ENCODE measurements at places on chromosomes 12 and 14.

GRCh38 chr12:119624966-119625365 is 31.4 kb downstream of the TMEM233 start:
- H3K27me3 ChIP-seq: peaks cover 9% of the 10 kb centered on the region
- no peaks in the 10 kb centered on the region for H3K4me1 ChIP-seq
- no peak overlapping the region for H3K27ac ChIP-seq
- no peak overlapping the region for H3K4me3 ChIP-seq

GRCh38 chr12:20142956-20143355 is 225.4 kb upstream of the PDE3A start:
- H3K36me3 ChIP-seq: no peaks in the 10 kb centered on the region
- no peak overlapping the region for H3K27ac ChIP-seq
- H3K4me3 ChIP-seq: no peak overlapping the region
- DNase-seq: no peak
- no peaks in the 10 kb centered on the region for H3K4me1 ChIP-seq
- H3K27me3 ChIP-seq: 0 out of 2 replicates have a peak, but pooled peaks cover 3% of the 10 kb centered on the region

DNA sequence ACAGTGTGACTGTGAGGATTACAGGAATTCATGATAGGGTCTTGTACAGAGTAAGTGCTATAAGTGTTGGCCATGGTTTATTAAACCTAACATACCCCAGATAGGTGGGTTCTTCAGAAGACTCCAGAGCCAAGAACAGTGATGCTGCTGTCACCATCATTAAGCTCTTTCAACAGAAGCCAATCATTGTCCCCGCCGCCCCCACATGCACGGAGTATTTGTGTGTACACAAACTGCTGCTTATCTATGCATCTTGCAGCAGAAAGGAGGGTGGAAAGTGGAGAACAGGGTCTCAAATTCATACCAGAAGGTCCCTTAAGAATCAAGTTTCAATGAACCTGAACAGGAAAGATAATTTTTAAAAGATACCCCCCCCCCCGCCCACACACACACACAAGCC is 51.2 kb downstream of the TMCC3 start:
- H3K36me3 ChIP-seq: no peaks in the 10 kb centered on the region
- DNase-seq: no peak
- H3K27ac ChIP-seq: no peak overlapping the region
- H3K4me1 ChIP-seq: no peaks in the 10 kb centered on the region
- no peaks in the 10 kb centered on the region for H3K27me3 ChIP-seq

DNA sequence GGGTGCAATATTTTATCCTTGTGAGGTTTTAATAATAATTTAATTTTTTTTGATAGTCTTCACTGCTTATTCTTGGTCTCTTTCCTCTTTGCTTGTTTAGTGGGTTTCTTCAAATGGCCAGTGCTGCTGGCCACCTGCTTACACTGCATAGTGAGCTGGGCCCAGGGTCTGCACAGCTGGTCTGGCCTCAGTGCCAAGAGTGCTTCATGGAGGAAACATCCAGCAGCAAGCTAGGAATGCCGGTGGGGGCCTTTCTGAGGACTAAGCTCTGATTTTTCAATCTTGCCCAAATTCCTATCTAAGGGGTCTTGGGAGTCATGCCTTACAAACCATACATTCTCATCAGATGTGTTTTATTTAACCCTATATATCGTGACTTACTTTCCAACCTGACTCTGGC is 13.3 kb upstream of the BDKRB2 start:
- H3K27ac ChIP-seq: no peak overlapping the region
- no peaks in the 10 kb centered on the region for H3K36me3 ChIP-seq
- H3K4me3 ChIP-seq: no peak overlapping the region
- H3K27me3 ChIP-seq: peaks cover 5% of the 10 kb centered on the region
- no peaks in the 10 kb centered on the region for H3K4me1 ChIP-seq

GRCh38 chr14:35789651-35790050 is 19.4 kb downstream of the RALGAPA1 start:
- H3K36me3 ChIP-seq: no peaks in the 10 kb centered on the region
- H3K27ac ChIP-seq: no peak overlapping the region
- H3K4me1 ChIP-seq: no peaks in the 10 kb centered on the region
- H3K4me3 ChIP-seq: no peak overlapping the region
- no peak for DNase-seq

- H3K27ac ChIP-seq: no peak overlapping the region
- DNase-seq: no peak
- H3K27me3 ChIP-seq: no peaks in the 10 kb centered on the region
- H3K36me3 ChIP-seq: no peaks in the 10 kb centered on the region
- H3K4me3 ChIP-seq: no peak overlapping the region
These were observed 317.6 kb downstream of the CCDC91 start for GRCh38 chr12:28507867-28508266.

GRCh38 chr14:104424406-104425072 is 155.0 kb upstream of the C14orf180 start:
- no peaks in the 10 kb centered on the region for H3K27me3 ChIP-seq
- no peaks in the 10 kb centered on the region for H3K4me1 ChIP-seq
- DNase-seq: no peak
- no peak overlapping the region for H3K27ac ChIP-seq

DNA sequence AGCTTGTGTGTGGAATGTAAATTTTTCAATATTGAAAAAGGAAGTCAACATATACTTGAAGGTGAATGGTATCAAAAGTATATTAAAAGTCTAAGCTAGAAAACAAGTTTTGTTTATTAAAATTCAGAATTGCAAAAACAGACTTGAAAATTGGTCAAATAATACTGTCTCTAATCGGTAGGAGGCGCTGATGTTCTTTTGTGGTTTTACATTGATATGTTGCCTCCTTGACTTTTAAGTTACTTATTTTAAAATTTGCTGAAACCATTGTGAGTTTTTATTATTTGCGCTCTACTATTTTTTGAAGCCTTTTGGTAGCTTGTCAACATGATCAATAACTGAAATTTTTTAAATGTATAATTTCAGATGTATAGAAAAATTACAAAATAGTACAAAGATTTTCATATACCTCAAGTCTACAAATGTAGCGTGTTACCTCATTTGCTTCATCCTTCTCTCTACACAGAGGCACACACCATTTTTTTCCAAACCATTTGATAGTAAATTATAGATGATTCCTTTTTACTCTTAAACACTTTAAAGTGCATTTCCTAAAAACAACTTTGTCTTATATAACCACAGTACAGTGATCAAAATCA is 6.9 kb downstream of the RTRAF start:
- H3K27me3 ChIP-seq: no peaks in the 10 kb centered on the region
- no peak for DNase-seq
- H3K27ac ChIP-seq: no peak overlapping the region
- H3K4me1 ChIP-seq: no peaks in the 10 kb centered on the region

DNA sequence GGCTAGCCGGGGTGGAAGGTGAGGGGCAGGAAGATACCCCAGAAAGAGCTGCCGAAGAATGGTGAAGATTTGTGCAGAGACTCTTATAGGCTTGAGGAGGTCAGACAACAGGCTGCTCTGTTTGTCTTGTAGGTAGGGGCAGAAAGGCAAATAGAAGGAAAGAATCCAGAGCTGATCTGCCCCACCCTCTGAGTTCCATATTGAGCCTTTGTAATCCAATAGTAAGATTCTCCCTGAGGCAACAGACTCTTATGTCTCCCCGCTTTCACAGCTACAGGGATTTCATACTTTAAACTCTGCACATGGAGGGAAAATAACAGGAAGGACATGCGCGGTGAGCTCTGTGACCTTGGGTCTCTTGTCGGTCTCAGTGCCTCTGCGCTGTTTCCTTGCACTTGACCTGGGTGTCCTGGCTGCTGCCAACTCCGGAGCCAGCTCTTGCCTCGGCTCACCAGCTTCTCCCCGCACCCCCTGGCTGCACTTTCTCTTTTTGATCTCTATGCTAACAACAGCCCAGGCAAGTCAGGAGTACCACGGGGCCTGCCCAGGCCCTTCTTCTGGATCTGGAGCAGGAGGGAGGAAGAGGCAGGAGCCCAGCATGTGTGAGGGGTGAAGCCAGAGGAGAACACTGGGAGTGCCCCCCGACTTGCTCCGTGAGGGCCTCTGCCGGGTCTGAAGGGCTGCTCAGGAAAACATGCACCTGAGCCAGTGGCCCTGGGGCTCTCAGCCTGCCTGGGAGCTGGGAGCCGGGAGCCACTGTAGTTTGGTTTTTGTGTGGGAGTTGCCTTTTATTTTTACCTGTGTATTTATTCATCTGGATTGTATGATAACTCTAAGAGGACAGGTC is 75.8 kb downstream of the PPP1R36 start:
- H3K36me3 ChIP-seq: no peaks in the 10 kb centered on the region
- no peak overlapping the region for H3K27ac ChIP-seq
- no peak for DNase-seq
- H3K4me3 ChIP-seq: no peak overlapping the region
- H3K27me3 ChIP-seq: no peaks in the 10 kb centered on the region

- H3K36me3 ChIP-seq: no peaks in the 10 kb centered on the region
- H3K27me3 ChIP-seq: no peaks in the 10 kb centered on the region
- no peak overlapping the region for H3K27ac ChIP-seq
- no peak overlapping the region for H3K4me3 ChIP-seq
- DNase-seq: no peak
These were observed 109.4 kb downstream of the TMEM30B start for GRCh38 chr14:61171727-61172126.

GRCh38 chr12:47382305-47382704 is 302.5 kb upstream of the AMIGO2 start:
- H3K4me3 ChIP-seq: no peak overlapping the region
- H3K27ac ChIP-seq: no peak overlapping the region
- no peaks in the 10 kb centered on the region for H3K4me1 ChIP-seq
- no peaks in the 10 kb centered on the region for H3K27me3 ChIP-seq
